ENCODE measurements at places on chromosomes 5 and 9.

DNA sequence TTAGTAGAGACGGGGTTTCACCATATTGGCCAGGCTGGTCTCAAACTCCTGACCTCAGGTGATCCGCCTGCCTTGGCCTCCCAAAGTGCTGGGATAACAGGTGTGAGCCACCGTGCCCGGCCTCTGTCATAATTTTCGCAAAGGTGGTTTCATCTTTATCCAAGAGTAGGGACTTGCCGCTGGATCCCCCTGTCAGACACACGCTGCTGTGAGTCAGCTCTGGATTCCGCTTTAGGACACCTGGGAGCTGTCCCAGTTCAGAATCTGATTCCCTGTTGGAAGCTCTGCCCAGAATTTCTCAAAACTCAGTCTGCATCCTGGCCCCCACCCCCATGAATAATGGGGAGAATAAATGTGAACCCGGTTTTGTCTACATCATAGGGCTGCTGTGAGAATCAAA lies 17.9 kb upstream of the GRHPR start:
- no peak for DNase-seq

DNA sequence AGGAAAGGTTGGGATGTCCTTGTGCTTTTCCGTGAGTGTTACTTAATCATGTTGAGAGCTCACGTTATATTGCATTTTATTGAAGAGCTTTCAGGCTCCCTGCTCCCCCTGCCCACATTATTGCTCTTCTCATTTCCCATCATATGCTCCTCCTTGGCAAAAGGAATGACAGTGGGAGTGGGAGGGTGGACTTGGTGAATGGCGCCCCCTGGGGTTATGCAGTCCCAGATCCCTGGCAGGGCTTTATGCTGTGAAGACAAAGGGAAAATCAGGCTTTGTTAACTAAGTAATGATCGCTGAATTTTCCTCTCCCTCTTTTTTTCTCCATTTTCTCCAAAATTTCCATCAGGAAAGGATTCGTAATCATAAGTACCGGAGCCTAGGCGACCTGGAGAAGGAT lies 166.6 kb downstream of the SMARCA2 start:
- DNase-seq: no peak

DNA sequence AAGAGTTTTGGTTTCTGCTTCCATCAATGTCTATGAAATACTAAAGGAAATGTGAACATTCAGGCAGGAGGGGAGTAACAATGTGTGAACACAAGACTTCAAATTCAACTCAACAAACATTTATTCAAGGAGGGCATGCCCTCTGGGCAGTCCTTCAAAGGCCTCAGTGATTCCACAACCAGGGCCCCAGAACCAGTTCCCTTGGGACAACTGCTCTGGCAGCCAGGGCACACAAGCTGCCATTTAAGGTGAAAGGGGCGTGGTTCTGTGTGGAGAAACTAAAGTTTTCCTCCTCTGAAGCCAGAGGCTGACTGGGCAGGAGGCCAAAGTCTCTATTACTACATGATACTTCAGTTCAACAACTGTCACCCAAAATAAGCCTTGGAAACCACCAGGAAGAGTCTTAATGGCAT lies 3.2 kb downstream of the RBM18 start:
- DNase-seq: no peak

DNA sequence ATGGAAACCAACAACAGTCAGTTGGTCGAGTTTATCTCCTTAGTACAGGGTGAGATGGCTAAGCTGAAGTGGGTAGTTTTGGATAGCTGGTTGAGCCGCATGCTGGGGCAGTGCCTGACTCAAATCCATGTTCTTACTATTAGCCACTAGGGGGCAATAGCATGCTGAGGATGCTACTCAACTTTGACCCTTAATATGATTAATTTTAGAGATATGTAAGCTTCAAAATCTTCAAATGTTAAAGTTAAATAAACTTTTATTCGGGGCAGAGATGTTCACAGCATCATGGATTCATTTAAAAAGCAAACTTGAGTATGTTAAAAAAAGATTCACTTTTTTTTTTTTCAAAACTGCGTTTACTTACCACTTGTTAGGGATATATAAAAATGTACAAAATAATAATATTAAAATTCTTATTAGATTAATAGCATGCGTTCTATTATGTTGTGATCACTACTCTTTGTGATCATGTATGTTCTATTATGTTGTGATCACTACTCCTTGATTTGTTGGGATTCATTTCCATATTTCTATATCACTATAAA lies 57.0 kb downstream of the C9orf153 start:
- no peak for DNase-seq

DNA sequence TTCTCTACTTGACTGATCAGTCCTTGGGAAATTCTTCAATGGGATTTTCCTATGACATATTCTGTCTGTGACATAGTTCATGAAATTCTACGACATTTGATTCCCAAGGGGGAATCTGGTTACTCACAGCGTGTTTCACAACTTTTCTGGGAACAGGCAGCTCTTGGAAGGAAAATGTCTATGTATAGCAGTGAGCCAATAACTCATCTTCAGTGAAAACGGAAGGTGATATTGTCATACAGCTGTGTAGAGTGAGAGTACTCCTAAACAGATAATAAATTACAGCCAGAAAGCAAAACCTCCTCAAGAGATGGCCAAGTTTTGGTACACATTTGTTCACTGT lies 91.4 kb downstream of the C9orf152 start:
- DNase-seq: no peak

DNA sequence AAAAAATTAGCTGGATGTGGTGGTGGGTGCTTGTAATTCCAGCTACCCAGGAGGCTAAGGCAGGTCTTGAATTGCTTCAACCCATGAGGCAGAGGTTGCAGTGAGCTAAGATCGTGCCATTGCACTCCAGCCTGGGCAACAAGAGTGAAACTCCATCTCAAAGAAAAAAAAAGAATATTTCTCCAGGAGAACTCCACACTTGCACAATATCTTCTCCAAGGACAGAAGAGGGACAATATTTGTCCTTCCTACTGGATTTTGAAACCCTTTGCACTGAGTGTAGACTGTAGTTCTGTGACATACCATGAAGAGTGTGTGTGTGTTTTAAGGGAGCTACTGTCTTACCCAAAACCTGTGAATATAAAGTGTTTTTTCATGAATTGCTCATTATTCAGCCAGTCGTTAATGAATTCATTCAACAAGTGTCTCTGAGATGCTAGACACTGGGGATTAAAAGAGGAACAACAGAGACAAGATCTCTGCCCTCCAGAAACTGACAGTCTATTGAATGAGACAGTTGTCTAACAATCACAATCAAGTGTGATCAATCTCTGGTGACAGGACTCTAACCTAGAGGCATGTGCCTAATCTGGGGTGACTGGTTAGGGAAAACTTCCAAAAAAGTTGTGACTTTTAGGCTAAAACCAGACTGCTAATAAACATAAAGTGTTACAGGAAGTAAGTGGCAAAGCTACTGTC lies 9.8 kb upstream of the UBE2D2 start:
- no peak for DNase-seq

- DNase-seq: no peak
These were observed 31.7 kb upstream of the NFIB start for GRCh38 chr9:14345354-14346230.

DNA sequence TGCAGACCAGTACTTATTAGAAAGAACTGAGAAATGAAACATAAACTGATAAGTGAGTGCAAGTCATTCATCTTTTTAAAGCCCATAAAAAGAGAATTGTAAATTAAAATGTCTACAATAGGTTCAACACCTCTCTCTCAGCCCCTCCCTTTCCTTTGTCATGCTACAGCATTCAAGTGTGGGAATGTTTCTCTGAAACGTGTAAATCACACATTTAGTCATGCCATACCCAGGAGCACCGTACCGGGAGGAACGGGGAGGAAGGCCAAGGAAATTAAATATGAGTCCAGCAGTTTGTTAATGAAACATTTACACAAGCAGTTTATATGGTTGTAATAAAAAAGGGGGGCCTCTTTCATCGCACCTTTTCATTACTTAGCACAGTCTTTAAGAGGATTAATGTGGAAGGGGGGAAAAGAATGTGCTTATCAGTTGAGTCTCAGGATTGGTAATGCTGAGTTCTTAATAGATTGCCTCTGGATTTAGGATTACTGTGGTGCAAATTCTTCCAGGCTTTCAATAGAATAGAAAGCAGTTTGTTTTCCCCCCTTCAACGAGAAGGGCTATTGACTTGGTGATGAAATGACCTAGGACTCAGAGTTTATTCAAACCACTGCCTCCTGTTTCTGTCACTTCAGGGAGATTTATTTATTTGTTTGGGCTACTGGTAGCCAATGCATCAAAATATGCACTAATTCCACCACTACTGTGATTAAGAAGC lies 176.0 kb upstream of the ZNF608 start:
- no peak for DNase-seq
